ENCODE measurements at places on chromosomes 5 and 9.

DNA sequence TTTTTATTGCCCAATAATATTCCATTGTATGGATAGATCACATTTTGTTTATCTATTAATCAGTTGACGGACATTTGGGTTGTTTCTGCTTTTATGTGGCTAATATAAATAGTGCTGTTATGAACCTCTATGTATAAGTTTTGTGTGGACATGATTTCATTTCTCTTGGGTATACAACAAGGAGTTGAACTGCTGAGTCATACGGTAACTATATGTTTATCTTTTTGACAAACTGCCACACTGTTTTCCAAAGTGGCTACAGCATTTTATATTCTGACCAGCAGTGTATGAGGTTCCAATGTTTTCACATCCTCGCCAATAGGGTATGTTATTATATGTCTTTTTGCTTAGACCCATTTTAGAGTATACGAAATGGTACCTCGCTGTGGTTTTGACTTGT, 264.3 kb downstream of the RFX3 start:
- DNase-seq, result no peak

GRCh38 chr9:121278477-121279261, 10.7 kb downstream of the GSN start:
- peak; percentile 94 for DNase-seq

- peak; percentile 22 for DNase-seq
Measured at GRCh38 chr5:36200513-36200912, 41.2 kb downstream of the NADK2 start.

- peak; percentile 33 for DNase-seq
Measured at GRCh38 chr9:89473762-89474469, 24.0 kb downstream of the SEMA4D start.

- DNase-seq, result peak; percentile 37
Measured at GRCh38 chr5:78660401-78660800, 11.8 kb upstream of the LHFPL2 start.

GRCh38 chr5:75627801-75628200, 16.5 kb downstream of the ANKDD1B start:
- no peak for DNase-seq

DNA sequence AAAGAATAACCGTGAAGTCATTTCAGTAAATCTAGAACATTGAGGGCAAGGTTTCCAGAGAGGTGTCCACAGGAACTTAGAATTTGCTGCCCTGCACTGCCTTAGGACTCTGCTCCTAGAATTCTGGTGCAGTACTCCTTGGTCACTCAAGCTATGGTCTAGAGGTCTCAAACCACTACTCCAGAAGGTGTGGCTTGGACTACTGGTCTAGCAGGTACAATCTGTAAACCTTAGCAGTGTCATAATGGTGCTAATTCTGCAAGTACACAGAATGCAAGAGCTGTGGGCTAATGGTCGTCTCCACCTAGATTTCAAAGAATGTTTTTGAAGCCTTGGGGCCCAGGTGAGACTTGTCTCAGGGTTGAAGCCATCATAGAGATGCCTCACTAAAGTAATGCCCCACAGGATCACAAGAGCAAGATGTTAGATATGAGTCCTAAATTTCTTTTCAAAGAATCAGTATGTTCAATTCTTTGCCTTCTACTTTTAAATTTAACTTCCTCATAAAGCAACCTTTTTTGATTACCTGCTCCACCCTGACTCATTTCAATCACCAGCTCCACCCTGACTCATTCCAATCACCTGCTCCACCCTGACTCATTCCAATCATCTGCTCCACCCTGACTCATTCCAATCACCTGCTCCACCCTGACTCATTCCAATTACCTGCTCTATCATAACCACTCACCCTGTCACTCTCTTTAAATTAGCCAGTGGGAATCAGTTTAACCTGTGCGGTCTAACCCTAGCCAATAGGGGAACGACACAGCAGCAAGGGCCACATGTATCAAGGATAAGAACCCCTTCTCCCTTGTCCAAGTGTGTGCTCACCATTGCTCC, 1111.8 kb upstream of the ACO1 start:
- DNase-seq, result no peak

GRCh38 chr5:149831492-149831891, 101.4 kb downstream of the PPARGC1B start:
- DNase-seq, result peak; percentile 55

Measured in astrocyte of the hippocampus (primary cell).